SK-MEL-5 (cell line): ENCODE measurements at places on chromosomes 13 and 19.

- no peak for DNase-seq
These were observed 12.0 kb downstream of the TSHZ3 start for GRCh38 chr19:31337008-31337914.

- peak; percentile 92 for DNase-seq
These were observed 19.2 kb downstream of the RCN3 start for GRCh38 chr19:49546825-49547565.

DNA sequence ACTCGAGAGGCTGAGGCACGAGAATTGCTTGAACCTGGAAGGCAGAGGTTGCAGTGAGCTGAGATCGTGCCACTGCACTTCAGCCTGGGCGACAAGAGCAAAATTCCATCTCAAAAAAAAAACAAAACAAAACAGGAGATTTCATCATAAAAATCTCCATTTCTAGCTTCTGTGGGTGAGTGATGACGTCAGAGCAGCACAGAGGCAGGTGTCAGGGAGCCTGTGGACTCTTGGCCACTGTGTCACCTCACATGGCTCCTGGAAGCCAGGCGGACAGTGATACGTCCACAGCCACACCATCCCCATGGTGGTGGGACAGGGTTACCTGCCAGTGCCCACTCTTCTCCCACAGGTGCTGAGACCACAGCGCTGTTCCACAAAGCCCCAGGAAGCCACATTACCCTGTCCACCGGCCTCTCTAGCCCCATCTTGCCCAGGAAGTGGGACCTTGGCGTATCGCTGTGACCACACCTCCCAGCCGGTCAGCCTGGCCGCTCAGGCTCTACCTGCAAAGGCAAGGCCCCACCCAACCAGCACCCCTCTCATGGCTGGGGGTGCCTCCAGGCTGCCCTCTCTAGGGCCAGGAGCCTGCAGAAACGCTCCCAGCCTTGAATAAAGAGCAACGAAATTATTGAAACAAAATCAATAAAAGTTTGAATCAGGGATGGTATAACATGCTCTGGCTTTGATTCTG is 2.5 kb upstream of the FXYD3 start:
- no peak for DNase-seq

DNA sequence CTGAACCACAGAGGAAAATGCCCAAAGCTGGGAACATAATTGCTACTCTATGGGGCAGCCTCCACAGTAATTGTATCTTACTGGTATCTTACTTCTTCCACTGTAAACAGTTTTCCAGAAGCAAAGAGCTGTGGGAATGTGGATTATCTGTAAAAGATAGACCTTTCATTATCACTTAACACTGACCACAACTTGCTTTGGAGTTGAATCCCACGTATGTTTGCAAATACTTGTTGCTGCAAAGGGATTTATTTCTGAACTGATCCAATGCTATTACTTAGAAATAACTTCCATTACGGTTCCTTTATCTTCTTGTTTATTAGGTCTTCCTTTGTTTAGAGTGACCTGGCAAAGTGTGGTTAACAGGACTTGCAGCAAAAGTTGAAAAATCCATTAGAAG is 218.1 kb downstream of the KCTD12 start:
- DNase-seq = no peak

DNA sequence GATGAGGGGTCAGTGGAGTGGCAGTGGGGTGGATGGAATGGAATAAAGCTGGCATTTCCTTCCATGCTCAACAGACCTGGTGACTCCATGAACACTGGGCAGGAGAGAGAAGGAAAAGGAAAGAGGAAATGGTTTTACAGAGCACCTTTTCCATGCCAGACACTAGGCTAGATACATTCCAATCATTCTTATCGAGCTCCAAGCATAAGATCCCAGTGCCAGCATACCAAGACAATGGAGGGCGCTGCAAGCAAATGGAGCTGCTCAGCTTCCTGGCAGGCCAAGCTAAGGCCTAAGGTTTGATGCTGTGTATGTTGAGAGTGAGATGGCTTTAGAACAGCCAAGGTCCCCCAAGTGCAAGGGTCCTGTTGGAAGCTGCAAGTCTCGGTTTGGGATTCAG is 113.2 kb downstream of the HSPH1 start:
- peak; percentile 41 for DNase-seq
